Urothelium cell line (cell line): ENCODE measurements at places on chromosomes 16 and 17.
A peak's percentile ranks its signal among the peaks of the same experiment; 100 is the strongest.

DNA sequence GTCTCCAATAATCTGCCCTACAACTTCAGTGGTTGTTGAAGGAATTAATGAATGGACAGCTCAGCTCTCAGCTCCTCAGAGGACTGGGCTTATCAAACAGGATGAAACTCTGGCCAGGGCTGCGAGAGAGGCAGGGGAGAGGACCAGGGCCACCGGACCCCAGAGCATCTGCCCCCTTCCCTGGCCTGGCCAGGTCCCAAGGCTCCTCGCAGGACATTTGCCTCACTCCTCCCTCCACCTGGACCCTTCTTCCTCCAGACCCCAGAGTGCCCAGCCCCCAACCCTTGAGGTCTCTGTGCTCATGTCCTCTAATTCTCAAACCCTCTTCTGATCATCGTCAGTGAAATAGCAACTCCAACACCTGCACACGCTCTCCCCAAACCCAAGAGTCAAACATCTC, 3.7 kb downstream of the CD300C start:
- no peak for DNase-seq

GRCh38 chr17:70558821-70559220, 389.5 kb downstream of the KCNJ2 start:
- DNase-seq, result no peak

GRCh38 chr17:45812102-45812501, 28.0 kb downstream of the CRHR1 start:
- DNase-seq, result no peak

- DNase-seq, result no peak
Observed at GRCh38 chr16:22417019-22417418, 42.6 kb upstream of the CDR2 start.

GRCh38 chr16:4979736-4980660, 21.9 kb downstream of the SEC14L5 start:
- DNase-seq, result no peak

- no peak for DNase-seq
Observed at GRCh38 chr16:87006789-87007745, 310.1 kb downstream of the C16orf95 start.

- DNase-seq, result no peak
Observed at GRCh38 chr16:86215233-86215978, 294.9 kb upstream of the FOXF1 start.

- no peak for DNase-seq
Observed at GRCh38 chr16:88867581-88868246, 1.3 kb upstream of the PABPN1L start.

- no peak for DNase-seq
Observed at GRCh38 chr16:13883881-13884280, 36.1 kb upstream of the ERCC4 start.

- no peak for DNase-seq
Observed at GRCh38 chr16:67397812-67398545, 4.7 kb upstream of the TPPP3 start.

DNA sequence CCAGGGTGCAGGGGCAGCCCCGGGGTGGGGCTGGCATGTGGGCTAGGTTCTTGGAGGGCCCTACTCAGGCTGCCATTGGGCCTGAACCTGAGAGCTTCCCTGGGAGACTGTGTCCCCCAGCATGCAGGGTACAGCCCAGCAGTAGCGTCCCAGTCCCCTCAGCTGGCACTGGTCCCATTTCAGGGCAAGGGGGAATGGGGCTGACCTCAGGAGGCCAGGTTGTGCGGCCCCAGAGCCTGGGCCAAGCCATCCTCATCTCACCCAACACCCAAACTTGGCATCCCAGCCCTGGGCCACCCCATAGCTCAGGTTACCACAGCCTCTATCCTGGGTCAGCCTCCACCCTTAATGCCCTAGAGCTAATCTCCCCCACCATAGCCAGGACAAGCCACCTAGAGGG, 6.3 kb downstream of the PLXDC1 start:
- DNase-seq, result no peak

DNA sequence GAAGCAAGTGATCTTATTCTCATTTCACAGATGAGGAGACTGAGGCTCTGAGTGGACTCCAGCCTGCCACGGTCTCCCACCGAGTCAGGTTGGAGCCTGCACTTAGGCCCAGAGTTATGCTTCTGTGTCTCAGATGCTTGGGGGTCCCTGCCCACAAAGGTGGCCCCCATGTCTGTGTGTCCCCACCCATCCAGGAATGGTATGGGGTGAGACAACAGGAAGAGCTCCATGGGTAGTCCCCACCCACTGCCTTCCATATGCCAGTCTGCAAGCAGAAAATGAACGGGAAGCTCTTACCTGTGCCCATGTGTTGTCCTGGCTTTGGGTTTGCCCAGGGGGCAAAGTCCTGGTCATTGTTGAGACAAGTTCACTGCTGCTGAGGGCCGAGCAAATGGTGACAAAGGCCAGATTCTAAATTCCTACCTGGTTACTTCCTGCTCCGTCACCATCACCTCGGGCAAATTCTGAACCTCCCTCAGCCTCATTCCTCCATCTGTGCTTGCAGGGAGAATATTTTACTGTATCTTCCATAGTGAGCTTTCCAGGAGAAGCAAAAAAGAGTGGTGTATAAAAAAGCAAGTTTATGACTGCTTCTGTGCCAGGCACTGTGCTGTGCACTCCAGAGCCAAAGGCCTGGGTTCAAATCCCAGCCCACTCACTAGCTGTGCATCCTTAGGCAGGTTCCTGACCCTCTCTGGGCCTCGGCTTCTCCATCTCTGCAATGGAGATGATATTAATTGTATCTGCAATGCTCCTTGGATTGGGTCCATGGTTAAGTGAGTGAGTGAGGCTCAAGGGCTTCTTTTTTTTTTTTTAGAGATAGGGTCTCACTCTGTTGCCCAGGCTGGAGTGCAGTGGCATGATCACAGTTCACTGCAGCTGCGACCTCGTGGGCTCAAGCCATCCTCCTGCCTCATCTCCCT, 9.3 kb downstream of the IL4R start:
- no peak for DNase-seq

GRCh38 chr16:84074721-84075120, 32.1 kb upstream of the SLC38A8 start:
- DNase-seq, result no peak

- no peak for DNase-seq
Observed at GRCh38 chr16:1557576-1557975, 24.1 kb downstream of the TMEM204 start.

DNA sequence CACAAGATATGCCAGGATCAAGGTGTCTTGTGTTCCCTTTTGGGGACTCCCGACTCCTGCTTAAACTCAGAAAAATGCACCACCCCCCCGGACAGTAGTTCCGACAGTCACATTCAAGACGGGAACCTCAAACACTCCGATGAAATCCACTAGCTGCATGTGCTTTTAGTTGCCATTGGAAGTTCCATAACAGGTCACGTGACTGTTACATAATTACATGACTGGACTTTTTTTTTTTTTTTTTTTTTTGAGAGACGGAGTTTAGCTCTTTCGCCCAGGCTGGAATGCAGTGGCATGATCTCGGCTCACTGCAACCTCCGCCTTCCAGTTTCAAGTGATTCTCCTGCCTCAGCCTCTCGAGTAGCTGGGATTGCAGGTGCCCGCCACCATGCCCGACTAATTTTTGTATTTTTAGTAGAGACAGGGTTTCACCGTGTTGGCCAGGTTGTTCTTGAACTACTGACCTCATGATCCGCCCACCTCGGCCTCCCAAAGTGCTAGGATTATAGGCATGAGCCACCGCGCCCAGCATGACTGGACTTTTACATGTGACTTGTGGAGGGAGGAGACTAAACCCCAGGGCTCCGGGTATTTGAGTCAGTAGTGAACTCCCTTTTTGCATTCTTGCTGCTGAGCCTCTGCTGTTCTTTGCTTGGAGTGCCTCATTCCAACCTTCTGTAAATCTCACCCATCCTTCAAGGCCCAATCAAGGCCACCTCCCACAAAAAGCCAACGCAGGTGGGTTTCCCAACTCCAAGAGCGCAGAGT, 1.6 kb downstream of the SIRT7 start:
- no peak for DNase-seq

DNA sequence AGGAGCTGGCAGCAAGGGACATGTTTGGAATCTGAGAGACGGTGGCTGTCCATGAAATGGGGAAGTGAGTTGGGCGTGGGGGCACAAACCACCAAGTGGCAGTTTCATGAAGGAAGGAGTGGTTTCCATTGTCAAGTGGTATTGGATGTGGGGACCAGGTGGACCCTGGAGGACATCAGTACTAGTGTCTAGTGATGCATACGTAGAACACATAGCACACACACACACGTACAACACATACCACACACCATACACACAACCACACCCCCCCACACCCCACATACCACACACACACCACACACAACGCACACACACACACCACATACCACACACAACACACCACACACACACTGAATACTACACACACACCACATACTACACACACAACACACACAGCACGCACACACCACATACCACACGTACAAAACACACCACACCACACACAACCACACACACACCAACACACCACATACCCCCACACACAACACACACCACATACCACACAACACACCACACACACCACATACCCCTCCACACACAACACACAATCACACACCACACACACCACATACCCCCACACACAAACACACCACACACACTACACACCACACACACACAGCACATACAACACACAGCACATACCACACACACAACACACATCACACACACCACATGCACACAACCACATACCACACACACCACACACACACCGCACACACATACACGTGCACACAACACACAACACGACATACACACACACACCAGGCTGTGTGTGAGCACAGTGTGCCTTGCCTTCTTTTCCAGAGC, 41.1 kb upstream of the GSE1 start:
- DNase-seq, result no peak

- no peak for DNase-seq
Observed at GRCh38 chr16:51268237-51268636, 117.2 kb upstream of the SALL1 start.

DNA sequence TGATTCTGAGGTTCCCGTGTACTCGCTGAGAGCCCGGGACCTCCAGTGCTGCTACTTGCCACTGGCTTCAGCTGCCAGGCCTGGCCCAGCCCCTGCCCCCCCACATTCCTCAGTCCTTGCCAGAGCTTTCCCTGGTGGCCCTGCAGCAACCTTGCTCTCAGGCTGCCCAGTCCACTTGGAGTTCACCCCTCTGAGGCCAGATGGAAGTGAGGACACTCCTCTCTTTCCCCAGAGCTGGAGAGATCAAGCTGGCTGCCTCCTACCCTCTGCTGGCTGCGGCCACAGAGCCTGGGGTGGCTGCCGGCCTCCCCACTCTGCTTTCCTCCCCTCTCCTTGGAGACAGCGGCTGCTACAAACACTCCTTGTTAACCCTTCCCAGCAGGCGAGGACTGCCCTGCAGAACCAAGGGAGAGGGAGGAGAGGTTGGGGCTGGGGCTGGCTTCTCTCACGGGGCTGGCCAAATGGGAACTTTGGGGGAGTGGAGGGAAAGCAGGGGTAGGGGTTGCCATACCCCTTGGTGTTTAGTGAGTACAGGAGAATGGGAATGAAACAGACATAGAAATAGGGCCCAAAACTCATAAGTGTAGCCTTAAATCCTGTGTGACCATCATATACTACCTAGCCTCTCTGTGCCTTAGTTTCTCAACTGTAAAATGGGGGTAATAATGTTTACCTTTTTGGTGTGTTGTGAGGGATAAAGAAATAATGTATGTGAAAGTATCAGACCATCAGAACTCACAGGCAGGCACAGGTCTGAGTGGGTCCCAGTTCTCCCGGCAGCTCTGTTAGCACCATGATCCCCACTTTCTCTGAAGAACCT, at the start of gene GAS2L2:
TSS of gene GAS2L2 (minus strand) at position 295 of the 820 bp plus-strand sequence. CDS start 389 bp downstream, outside the sequence.
- DNase-seq, result no peak

- peak; percentile 95 for DNase-seq
Observed at GRCh38 chr16:35492225-35492624, 2032.8 kb downstream of the TP53TG3F start.

GRCh38 chr17:49894761-49895160, 46.9 kb upstream of the TAC4 start:
- DNase-seq, result no peak

DNA sequence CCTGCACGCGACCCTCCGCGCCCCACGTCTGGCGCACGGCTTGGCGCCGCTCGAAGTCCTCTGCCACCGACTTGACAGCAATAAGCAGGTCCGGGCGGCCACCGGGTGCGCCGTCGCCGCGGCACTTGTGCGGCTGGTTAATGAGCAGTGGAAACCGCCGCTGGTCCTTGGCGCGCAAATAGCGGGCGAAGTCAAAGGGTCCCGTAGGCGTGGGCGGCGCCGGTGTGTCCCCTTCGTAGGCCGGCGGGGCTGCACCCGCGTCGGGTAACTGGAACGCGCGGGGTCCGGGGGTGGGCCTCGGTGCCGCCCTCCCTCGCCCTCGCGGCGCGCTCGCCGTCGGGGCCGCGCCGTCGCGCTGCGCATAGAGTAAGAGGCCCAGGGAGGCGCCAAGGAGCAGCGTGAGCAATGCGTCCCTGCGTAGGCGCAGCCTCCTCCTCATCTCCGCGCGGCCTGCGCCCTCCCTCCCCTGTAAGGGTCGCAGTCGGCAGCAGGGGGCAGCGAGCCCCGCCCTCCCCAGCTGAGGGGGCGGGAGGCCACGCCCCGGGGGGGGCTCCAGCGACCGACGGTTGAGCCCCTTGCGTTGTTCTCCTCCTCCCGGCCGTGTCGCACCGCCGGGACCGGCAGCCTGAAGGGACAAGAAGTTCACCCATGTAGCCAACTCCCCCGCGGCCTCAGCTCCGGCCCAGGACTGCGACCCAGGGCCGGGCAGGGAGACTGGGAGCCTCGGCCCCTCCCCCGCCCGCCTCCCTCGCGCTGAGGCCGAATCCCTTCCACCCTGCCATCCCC, 558 bp downstream of the B3GNT9 start:
- no peak for DNase-seq

- no peak for DNase-seq
Observed at GRCh38 chr16:10339777-10340732, 45.8 kb upstream of the ATF7IP2 start.
